ENCODE measurements at places on chromosomes 6 and 20.

DNA sequence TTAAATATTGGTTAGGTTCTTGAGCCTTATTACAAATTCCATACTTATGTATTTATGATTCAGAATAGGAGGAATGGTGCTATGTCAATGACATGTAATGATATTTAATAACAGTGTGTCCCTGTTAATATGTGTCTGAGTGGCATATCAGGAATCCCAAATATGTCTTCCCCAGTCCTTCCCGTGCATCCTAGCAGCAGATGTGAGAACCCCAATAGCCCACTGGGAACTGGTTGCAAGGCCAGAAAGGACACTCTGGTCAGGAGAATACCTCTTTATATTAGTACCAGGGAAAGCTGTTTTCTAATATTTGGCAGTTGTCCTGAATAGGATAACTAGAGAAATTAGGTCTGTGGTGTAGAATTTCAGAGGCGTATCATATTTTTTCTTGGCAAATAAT lies 159.1 kb upstream of the PDE7B start:
- DNase-seq = no peak

DNA sequence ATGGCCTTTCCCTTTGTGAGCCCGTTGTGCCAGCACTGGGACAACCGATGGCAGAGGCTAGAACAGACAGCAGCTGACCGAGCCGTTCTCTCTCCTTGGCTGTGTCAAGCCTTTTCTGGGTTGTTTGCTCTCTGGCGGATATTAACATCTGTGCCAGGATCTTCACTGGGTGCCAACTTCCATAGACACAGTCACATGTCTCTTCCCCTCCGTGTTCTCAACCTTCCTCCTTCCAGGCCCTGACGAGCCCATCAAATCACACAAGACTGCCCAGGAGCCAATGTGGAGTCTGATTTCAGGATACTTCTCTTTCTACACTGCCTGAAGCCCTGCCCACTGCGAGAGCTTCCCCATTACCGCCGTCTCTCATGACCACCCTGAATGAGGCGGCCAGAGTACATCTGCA lies 111.0 kb upstream of the RALGAPA2 start:
- no peak for DNase-seq

- no peak for DNase-seq
These were observed 20.5 kb downstream of the SLC35B3 start for GRCh38 chr6:8414844-8415243.

DNA sequence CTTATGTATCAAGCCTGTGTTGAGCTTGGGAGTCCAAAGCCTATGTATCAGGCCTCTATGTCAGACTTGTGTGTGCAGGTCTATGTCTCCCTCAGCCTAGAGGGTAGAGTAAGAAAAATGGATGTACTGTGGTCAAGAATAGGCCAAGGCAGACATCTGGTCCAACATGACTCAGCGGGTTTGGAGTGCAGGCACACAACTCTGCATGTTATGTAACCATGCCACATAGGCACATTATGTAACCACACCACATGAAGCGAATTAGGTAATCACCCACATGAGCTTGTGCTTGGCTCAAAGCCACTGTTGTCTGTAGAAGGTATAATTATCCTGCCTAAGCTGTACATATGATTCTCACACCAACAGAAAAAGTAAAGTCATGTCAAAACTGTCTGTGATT lies 1190.5 kb upstream of the EYS start:
- DNase-seq = no peak

DNA sequence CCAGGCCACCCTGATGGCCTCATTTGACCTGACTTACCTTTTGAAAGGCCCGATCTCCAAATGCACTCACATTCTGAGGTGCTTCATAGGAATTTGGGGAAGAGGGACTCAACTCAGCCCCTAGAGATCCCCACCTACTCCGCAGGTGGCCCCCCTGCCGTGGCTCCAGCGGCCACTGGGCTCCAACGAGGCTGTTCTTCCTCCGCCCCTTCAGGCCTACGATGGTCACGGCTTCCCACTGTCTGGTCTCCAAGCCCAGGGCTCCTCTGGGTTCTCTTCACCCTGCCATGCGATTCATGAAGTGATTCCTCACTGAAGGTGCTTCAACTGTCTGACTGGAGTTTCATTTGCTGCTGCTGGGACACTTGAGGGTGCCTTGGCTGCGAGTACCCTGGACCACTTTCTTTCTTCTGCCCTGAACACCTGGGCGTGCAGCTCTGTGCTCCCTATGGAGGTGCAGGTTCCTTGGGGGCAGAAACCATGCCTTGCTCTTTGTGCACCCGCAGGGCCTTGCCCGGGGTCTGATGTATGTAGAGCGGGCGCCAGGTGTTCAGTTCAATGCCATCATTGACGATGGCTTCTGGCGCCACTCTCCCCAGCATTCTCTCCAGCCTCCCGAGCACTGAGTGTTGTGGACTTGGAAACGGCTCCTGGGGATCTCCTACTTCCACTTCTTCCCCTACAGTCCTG lies 10.0 kb upstream of the DUSP22 start:
- DNase-seq = no peak

GRCh38 chr6:26318459-26319404 lies 46.3 kb upstream of the BTN3A2 start:
- DNase-seq = no peak

- DNase-seq = no peak
These were observed 7.7 kb downstream of the HBS1L start for GRCh38 chr6:135046912-135047311.

- DNase-seq = no peak
These were observed 381 bp downstream of the MAP3K7 start for GRCh38 chr6:90586546-90586835.

- DNase-seq = no peak
These were observed 24.4 kb upstream of the PRND start for GRCh38 chr20:4697189-4697830.

All from tibial nerve (tissue), 4 donors.